ENCODE measurements at places on chromosomes 5 and 9.

GRCh38 chr5:34742061-34742460 lies 85.9 kb downstream of the RAI14 start:
- no peak for DNase-seq

DNA sequence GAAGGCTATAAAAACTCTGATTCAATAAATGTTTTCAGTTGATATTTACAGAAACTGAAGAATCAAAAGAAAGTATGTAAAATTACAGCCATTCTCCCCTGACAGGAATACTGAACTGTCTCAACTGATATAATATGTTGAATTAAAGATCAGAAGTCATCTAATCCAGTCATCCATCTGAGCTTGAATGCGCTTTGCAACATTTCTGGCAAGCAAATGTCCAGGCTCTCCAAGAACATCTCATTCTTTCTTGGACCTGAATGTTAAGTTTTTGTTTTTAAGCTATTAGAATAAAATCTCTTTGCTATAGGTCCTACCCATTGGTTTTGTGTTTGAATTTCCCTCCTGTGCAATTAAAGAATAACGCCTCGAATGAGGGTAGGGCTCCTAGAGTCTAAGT lies 120.5 kb downstream of the MPDZ start:
- DNase-seq: no peak

GRCh38 chr5:151234476-151235238 lies 10.8 kb upstream of the CCDC69 start:
- DNase-seq: no peak

DNA sequence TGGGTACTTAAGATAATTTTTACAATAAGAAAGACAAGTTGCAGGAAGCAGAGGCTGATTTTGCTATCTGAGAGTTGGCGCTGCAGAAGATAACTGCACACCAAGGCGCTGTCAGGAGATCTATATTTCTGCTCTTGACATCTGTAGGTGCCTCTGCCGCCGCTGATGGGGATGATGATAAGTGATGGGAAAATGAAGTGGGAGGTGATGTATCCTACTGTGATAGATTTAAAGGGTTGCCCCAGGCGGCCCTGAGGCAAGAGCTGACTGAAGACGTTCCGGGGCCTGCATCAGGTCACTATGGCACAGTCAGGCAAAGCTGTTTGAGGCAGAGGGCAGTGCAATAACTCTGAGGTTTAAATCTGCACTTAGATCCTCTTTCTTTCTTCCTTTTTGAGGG lies 78.1 kb downstream of the SNCAIP start:
- no peak for DNase-seq

- peak; percentile 12 for DNase-seq
Measured at GRCh38 chr5:173618927-173619519, 2.6 kb upstream of the BOD1 start.

- no peak for DNase-seq
Measured at GRCh38 chr5:69224520-69224919, 10.2 kb upstream of the CDK7 start.

GRCh38 chr5:88682881-88683361 lies 200.1 kb downstream of the MEF2C start:
- no peak for DNase-seq

Data from NCI-H2029 treated with DMSO at 0.1 percent for 48 hours (cell line).